ENCODE measurements at places on chromosomes 4 and X. TPM values are rescaled to one million over a fixed set of nuclear protein-coding genes. Genes with fewer than 3 reads are reported as not detected.

F8 gene
- 2.2 TPM for total RNA-seq

GRCh38 chrX:102835504-102836146 lies 101.4 kb upstream of the RAB40AL start:
- DNase-seq = no peak

DNA sequence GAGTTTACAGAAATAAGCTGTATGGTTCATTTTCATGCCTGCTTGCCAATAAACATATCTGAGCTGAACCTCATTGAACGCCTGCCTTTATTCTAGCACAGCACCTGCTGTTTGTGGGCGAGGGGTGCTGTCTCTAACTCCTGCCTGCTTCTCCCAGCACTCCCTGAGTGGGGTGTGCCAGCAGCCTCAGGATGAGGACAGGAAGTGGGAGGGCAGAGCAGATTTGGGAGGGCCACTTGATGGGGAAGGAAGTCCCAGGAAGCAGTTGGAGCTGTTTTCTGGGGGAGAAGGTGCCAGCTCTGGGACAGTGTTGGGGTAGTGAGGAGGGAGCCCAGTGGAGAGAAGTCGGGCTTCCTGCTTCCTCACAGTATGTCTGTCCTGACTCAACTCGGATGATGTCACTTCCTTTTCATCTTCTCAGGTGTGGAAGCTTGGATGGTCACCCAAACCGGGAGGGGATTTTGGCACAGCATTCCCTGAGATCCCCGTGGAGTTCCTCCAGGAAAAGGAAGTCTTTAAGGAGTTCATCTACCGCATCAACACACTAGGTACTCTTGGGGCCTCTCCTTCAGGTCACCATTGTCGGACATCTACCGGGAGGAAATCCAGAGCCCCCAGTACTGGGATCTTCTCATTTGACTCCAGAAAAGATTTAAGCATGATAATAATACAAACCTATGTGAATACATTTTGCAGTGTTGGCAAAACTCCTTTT lies 29.0 kb upstream of the MSANTD1 start:
- no peak for DNase-seq

EPHA5 gene
- 0.75 TPM for total RNA-seq

PCDH10 gene
- total RNA-seq = 22.3 TPM

DNA sequence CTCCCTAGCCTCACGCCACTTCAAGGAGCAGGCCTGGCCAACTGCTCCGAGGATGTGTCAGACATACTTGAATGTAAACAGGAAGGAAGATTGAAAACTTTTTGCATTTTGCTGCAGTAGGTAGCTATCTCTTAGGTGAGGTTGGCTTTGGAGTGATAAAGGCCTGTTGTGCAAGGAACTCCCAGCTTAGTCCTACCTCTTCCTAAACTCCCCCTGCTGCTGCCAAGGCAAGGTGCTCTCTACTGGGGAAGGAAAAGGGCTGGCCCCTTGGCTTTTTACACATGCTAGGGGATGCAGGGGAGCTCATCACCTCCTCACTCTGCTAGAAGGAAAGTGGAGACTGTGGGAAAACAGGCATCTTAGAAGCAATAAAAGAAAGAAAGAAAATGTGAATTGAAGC lies 10.7 kb upstream of the BRS3 start:
- no peak for DNase-seq

GRCh38 chr4:111959222-111959621 lies 186.0 kb upstream of the FAM241A start:
- no peak for DNase-seq

SPANXD gene
- total RNA-seq = 0.82 TPM

DNA sequence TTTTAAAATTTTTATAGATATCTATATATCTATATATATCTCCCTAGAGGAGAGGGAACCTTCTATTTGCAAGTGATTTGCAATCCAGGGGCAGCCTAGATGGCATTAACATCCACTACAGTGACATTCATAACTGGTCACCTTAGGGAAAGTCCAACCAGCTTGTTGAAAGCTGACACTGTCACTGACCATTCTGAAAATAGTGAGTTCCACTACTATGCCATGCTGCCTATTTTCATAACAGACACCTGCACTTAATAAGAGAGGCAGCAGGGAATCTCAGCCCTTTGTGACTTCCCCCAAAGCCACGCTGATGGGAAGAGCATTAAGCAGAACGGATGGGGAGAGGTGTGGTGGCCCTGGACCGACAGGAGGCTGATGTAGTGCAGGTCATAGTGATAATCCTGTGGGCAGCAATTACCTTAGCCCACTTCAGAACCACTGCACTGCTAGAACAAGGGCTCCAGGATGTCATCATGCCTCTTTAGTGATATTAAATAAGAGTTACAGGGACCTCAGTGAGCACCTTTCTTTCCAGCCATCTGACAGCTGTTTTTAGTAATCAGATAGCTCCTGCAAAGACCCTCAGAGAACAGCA lies 51.3 kb downstream of the GPRIN3 start:
- DNase-seq = no peak

GPR173 gene
- 29.0 TPM for total RNA-seq

ANK2 gene
- total RNA-seq = 9.2 TPM

DNA sequence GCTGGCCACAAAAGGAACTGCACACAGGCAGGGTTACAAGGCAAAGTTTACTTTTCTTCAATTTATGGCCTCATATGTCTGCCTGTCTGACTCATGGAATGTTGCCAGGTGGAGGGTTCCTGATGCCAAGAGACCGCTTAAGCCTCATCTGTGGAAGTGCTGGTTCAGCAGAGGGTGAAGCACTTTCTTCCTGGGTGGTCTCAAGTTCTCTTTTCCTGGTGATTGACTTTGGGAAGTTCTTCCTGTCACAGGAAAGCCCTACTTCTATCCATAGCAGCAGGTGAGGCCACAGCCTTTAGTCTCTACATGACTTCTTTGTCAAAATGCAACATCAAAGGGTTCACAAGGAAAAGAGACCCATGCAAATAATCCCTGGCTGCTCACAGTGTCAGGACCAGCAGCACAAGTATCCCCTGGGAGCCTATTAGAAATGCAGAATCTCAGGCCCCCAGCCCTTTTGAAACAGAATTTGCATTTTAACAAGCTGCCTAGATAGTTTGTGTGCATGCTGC lies 81.4 kb upstream of the IGFBP7 start:
- DNase-seq = peak; percentile 48

TLR10 gene
- total RNA-seq = not detected

GRCh38 chr4:108054025-108054638 lies 64.4 kb downstream of the HADH start:
- no peak for DNase-seq

DNA sequence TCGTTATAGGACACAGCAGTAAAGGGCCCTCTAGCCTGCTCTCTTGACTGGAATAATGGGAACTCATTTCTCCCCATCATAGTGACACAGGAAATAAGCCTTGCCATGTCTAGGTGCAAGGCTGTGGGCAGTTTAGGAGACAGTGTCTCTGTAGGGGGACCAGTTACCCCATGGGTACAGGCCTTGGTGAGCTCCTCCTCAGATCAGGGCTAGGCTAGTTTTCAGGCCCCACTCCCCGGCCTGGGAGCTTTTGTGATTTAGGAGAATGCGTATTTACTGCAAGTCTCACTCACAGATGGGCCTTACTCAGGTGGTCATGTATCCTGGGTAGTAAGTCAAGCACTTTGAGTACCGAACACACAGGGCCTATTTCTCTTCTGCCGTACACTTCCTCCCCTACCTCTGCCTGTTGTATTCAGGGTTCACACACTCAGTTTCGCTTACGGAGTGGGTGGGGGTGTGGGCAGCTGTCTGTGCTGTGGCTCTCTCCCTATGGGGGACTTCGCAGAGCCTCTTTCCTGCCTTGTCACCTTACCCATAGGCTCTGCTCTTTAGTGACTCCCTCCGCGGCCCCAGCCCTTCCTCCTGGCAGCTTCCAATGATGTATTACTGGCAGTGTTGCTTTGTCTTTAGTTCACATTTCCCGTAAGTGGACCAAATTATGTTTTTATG lies 34.2 kb downstream of the FAM193A start:
- no peak for DNase-seq

DNA sequence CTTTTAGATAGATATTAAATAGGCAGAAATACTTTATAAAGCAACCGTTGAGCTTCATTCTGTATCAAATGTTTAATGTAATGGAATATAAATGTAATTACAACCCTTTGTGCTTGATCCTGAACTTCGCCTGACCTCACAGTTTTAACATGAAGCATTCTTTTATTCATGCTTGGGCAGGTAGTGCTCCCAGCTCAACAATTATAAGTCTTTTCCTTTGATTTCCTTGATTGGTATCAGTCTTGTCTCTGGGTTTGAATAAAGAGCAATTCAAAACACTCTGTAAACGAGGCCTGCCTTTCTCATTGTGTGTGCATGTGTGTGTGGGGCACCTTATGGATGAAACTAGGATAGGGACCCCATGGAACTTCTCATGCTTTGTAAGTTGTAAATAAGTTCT lies 6.8 kb downstream of the METAP1 start:
- no peak for DNase-seq

SLC9B1 gene
- total RNA-seq = 3.2 TPM

- no peak for DNase-seq
These were observed 160.5 kb upstream of the AGTR2 start for GRCh38 chrX:116009861-116010710.

- DNase-seq = no peak
These were observed 63.3 kb upstream of the ANXA10 start for GRCh38 chr4:168028970-168029597.

DNA sequence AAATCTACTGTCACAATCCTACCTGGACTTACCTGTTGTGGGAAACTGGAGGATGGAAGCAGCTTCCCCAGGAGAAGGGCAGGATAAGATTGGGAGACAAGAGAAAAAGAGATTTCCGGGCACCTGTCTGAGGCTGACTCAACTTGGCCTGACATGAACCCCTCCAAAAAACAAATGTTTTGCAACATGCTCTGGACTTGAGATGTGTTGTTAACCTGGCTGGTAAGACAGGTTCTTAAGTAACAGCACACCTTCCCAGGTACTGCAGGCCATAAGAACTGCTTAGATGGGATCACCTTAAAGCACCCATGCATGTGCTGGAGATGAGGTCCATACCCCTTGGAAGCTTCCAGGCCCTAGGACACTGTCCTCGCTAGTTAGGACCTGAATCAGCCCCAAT lies 4.4 kb upstream of the SMIM43 start:
- DNase-seq = no peak

DNA sequence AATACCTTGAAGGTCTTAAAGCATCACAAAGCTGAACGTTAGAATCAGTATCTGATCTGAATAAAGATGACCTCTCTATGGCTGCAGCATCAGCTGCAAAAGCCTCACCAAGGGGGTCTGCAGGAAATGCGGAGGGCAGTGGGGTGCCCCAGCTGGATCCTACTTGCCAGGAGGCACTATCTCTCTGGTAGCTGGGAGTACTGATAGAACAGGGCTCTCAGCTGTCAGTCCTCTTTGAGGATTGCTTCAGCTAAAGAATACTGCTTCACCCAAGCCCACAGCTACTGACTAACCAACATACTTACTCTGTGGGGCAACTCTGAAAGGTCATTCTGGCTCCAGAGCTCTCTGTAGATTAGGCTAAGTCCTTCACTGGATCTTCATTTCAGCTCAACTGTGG lies 112.5 kb upstream of the ZFP42 start:
- DNase-seq = no peak

DNA sequence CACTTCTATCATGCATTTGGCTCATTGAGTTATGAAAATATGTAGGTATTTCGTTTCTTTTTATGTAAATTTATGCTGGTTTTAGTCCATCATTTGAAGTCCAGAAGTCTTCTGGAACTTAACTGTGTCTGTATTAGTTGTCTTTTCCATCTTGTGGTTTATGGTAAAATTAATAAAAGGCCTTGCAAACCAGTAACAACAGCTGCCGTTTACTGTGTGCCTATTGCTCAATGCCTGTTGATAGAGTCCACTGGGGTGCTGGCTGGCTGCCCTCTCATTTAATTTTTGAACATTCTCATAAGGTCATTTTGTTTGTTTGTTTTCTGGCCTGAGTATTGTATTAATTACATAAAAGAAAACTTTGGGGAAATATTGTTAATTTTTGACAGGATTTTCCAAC lies 98.0 kb downstream of the NAA11 start:
- DNase-seq = no peak

- DNase-seq = no peak
These were observed 167.3 kb downstream of the SLIT2 start for GRCh38 chr4:20418861-20419451.

PLAC8 gene
- 1.6 TPM for total RNA-seq

DNA sequence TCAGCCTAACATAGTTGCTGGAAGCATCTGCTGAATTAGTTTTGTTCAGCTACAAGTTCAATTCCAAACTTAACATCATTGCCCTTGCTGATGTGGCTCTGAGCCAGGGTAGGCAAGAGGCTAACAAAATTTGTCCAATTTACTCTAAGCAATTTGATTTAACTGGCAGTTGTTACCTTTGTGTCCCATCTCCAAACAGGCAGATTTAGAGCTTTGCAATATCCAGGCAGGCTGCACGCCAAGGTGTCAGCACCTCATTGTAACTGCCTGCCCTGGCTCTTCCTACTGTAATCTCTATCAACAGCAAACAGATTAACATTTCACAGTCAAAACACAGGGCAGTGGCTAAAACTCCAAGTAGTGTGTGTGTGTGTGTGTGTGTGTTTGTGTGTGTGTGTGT lies 2070.6 kb downstream of the PCDH7 start:
- no peak for DNase-seq

DNA sequence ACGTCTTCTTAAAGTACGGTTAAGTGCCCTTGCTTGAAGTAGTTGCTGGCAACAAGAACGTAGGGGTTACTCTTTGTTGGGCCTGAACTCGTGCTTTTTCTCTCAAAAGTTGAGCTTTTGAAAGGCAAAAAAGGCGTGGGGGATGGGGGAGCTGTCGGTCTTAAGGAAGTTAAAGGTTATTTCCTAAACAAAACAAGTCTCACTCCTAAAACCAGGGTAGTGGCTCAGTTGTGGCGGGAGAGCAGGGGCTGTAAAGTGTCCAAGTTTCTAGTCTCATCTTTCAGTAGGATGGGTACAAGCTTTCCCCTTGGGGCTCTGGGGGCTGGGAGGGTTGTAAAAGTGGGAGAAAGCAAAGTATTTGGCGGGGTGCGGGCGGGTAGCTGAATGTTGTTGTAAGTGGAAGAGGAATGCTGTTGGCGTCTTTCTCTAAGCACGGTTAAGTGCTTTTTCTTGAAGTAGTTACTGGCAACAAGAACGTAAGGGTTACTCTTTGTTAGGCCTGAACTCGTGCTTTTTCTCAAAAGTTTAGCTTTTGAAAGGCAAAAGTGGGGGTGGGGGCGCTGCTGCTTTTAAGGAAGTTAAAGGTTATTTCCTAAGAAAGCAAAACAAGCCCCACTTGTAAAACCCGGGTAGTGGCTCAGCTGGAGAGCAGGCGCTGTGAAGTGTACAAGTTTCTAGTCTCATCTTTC lies 904 bp upstream of the WDR1 start:
- DNase-seq = no peak

GRCh38 chr4:169080981-169081380 lies 70.9 kb upstream of the CBR4 start:
- no peak for DNase-seq

GRIPAP1 gene
- total RNA-seq = 69.7 TPM

- no peak for DNase-seq
These were observed 11.2 kb upstream of the TFDP3 start for GRCh38 chrX:133229361-133229760.

- DNase-seq = no peak
These were observed 4.7 kb downstream of the BLTP1 start for GRCh38 chr4:122156819-122157218.

GRCh38 chr4:113749178-113749577 lies 12.4 kb downstream of the CAMK2D start:
- no peak for DNase-seq

Data from mesothelial cell of epicardium (in vitro differentiated cells).